Stimulated activated CD8-positive, alpha-beta memory T cell treated with anti-CD3 and anti-CD28 coated beads, Interleukin-7, amount 100 ng/mL, for 24 hours (primary cell): ENCODE measurements at places on chromosomes 5 and 9.

GRCh38 chr9:104247899-104248460 lies 153.9 kb downstream of the SMC2 start:
- DNase-seq: no peak

DNA sequence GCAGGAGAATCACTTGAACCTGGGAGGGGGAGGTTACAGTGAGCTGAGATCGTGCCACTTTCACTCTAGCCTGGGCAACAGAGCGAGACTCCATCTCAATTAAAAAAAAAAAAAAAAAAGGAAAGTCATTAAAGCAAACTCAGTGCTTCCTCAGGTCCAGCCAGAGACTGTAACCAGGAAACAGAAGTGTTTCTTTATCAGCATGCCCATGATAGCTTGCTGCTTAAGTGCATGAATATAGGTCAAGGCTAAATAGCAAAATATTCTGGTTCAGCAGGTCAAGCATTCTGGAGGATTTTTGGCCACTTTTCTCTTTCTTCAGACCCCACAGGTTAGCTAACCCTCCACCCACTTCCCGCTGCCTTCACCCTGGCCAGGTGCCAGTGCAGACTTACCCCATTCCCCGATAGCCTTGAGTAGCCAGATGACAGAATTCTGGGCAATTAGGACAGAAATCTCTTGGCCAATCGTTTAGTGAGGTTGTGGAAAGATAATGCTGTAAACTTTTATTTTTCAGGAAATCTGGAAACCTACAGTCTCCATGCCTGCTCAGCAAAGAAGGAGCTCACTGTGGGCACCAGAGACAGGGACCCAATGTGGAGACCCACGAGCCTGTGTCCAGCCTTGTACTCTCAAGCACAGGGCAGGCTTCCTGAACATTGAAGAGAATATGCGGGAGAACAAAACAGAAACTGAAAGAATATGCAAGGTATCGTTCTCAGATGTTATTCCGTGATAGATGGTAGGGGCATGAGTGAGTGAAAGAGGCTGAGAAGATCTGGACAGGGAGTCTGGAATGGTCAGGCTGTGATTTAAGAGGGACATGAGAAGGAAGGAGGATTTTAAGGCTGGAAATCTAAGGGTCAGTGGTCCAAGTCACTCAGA lies 4.2 kb upstream of the UGT3A2 start:
- no peak for DNase-seq

DNA sequence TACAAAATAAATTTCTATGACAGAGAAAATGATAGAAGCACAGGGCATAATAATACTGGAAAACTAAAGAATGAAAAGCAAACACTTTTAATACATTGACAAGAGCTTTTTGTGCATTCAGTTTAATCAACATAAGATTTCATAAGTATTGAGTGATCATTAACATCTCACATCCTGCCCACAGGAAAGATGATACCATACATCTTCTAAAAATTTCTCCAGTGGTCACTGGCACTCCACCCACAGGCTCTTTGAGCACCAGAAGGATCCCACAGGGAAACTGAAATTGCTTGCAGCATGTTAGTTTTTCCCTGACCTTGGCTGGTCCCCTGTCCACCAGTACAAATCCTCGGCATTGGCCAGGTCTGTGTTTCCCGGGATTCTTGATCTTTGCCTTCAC lies 186.0 kb downstream of the CEMIP2 start:
- DNase-seq: no peak

- no peak for DNase-seq
Measured at GRCh38 chr5:63957617-63958016, 4.6 kb downstream of the HTR1A start.

GRCh38 chr5:9339206-9339818 lies 206.6 kb downstream of the SEMA5A start:
- no peak for DNase-seq

DNA sequence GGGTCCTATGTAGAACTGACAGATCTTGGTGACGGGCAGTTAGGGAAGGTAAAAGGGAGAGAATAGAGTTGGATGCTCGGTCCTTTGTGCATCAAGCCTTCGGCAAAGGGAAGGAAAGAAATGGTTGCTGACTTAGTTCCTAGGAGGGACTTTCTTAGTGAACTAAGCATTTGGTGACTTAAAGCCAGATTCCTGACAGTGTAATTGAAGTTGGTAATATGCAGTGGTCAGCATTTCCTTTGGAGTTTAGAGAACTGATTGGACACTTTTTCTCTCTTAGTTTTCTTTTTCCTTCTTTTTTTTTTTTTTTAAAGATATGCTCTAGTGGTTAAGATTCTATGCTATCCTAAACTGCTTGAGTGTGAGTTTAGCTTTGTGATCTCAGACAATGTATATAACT lies 2.3 kb downstream of the CLTA start:
- no peak for DNase-seq

DNA sequence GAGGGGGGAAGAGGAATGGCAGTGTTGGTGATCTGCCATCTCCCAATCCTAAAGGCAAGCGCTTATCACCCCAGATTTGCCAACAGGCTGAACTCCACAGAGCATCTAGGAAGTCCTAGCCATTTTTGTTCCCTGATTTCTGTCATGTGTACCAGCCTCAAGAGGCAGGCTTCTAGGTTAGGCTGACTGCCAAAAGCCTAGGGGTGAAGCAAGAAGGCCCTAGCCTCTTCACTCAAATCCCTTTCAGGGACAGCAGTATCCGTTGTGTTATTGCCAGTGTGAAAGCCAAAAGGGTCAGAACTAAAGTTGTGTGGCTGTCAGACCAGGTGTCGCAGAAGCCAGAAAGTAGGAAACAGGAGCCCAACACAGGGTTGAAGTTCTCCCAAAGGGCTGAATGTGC lies 14.7 kb downstream of the IGIP start:
- DNase-seq: no peak

DNA sequence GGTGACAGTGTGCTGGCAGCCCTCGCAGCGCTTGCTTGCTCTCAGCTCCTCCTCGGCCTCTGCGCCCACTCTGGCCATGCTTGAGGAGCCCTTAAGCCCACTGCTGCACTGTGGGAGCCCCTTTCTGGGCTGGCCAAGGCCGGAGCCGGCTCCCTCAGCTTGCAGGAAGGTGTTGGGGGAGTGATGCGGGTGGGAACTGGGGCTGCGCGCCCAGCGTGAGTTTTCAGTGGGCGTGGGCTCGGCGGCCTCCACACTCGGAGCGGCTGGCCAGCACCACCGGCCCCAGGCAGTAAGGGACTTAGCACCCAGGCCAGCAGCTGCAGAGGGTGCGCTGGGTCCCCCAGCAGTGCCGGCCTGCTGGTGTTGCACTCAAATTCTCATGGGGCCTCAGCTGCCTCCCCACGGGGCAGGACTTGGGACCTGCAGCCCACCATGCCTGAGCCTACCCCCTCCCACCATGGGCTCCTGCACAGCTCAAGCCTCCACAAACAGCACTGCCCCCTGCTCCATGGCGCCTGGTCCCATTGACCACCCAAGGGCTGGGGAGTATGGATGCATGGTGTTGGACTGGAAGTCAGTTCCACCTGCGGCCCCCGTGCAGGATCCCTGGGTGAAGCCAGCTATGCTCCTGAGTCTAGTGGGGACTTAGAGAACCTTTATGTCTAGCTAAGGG lies 223.1 kb upstream of the PTPRD start:
- DNase-seq: no peak

DNA sequence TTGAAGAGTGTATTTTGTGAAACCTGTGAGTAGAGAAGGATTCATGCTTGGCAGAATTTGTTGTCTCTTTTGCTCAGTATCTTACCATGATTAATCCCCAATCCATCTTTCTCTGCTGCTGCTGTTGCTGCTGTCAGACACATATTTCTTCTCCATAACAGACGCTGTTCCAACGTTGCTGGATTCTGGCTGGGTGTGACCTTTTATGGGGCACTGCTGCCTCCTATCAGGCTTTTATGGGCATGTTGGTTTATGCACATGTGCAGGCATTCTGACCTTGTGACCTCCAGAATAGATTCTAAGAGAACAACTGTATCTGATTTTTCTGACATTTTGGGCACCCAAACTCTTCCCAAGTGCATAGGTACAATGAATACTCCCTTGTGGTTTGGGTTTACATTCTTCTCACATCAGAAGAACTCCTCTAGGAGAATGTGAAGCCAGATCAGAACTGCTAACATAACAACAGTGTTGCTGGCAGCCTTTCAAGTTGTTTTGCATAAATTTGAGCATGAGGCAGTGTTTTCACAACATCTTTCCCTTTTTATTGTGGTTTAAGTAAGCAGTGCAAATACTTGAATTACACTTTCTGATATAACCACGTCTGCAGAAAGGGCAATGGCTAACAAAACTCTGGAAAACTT lies 9.2 kb upstream of the ISL1 start:
- no peak for DNase-seq

DNA sequence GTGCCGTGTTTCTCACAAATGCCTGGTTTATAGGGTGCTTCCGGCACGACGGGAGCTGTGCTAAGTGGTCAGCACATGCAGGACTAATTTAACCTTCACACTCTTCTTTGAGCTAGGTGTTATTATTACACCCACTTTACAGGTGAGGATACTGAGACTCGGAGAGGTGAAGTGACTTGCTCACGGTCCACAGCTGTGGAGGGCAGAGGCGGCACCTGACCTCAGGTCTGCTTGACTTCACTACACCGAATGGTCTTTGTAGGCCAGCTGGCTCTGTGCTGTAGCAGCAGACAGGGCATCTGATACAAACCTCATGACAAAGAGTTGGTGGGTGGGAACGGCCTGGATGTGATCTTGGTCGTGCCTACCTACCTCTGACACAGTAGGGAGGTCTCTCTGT lies 102.0 kb upstream of the BOD1 start:
- DNase-seq: no peak

GRCh38 chr5:129103397-129103796 lies 8.8 kb downstream of the ISOC1 start:
- no peak for DNase-seq

GRCh38 chr5:68348447-68349222 lies 133.1 kb downstream of the PIK3R1 start:
- no peak for DNase-seq

DNA sequence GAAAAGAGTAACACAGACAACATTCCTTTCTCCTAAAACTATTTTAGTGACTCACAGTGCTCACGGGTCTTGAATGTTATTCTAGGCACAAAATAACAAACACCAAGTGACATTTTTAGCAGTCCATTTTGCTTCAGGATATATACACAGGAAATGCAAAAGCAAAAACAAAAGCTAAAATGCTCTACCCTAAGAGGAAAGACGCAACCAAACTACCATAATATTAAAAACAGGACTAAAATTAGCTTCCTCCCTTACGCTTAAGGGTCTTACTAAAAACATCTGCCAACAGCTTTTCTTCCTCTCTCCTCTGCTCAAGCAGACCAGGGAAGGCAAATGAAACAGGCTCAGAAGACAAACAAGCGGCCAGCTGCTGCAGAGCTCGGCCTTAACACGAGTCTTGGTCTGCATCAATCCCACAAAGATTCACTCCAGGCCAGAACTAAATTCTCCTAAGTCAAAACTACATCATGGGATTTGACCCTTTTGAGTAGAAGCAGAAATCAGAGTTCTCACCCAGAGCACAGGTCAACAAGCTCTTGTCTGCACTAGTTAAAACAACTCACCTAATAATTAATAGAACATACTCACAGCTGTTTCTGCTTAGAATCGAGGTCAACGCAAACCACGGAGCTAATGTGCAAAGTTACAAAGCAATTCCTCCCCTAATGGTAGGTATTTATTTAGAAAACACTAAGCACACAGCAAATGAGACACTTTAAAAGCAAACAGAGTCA lies 62.3 kb downstream of the RAPGEF1 start:
- DNase-seq: no peak

GRCh38 chr5:111422245-111422644 lies 90.1 kb downstream of the STARD4 start:
- DNase-seq: no peak

DNA sequence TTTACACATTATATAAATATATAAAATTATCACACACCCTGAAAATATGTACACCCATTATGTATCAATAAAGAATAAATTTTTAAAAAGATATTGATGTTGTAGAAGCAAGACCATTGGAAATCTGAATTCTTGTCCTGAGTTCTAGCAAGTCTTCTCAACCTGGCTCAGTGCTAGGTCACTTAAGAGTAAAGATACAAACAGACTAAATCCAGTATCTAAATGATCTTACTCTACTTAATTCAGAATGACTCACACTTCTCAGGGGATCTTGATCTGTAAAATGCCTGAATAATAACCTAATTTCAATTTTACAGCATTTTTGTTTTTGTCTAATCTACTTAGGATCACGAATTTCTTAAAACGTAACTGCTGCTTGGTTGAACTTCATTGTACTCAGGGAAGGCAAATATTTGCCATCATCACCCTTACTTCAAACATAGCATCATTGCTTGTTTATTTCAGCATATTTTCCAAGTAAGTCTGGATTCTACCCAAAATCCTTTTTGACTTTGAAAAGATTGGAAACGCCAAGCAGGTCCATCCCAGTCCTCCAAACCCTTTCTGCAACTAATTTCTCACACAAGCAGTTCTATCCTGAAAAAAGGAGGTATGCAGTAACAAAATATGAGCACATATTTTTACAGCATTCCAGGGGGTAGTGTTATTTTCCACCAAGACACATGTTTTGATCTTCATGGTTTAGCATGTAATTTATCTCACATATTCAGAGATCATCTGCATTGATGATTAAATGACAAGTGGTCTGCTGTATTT lies 582.6 kb downstream of the PSAT1 start:
- DNase-seq: no peak

GRCh38 chr9:133119846-133120500 lies 1.1 kb downstream of the RALGDS start:
- DNase-seq: no peak

GRCh38 chr9:127762111-127762676 lies 16.3 kb downstream of the SH2D3C start:
- DNase-seq: no peak

DNA sequence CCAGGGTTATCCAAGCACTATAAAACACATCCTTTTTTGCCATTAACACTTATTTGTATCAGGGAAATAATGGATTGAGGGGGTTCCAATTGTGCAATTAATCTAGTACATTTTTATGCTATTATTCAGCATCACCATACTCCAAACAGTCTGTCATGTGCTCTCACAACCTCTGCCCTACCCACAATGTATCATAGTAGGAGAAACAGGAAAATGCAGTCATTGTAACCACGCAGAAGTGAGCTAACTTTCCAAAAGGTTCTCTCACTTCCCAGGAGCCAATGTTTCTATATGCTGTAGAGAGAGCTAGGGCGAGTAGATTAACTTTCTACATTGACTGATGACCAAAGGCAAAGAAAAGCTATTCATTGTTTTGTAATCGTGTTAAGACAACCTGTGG lies 29.8 kb downstream of the DAB2 start:
- no peak for DNase-seq

DNA sequence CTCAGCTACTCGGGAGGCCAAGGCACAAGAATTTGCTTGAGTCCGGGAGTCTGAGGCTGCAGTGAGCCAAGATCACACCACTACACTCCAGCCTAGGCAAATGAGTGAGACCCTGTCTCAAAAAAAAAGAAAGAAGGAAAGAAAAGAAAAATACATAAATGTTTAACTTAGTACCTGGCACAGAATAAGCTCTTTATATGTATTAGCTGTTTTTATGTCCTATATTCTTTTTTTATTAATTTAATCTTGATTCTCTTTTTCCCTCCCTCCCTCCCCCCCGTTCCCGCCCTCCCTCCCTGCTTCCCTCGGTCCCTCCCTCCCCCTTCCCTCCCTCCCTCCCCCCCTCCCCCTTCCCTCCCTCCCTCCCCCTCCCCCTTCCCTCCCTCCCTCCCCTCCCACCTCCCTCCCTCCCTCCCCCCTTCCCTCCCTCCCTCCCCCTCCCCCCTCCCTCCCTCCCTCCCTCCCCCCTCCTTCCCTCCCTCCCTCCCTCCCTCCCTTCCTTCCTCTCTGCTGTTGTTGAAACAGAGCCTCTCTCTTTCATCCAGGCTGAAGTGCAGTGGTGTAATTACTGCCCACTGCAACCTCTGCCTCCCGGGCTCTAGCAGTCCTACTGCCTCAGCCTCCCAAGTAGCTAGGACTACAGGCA lies 135.8 kb upstream of the GRHPR start:
- no peak for DNase-seq
